ENCODE measurements at places on chromosomes 16 and 17.

GRCh38 chr17:27560668-27561067, 70.3 kb upstream of the LGALS9 start:
- no peak for DNase-seq

DNA sequence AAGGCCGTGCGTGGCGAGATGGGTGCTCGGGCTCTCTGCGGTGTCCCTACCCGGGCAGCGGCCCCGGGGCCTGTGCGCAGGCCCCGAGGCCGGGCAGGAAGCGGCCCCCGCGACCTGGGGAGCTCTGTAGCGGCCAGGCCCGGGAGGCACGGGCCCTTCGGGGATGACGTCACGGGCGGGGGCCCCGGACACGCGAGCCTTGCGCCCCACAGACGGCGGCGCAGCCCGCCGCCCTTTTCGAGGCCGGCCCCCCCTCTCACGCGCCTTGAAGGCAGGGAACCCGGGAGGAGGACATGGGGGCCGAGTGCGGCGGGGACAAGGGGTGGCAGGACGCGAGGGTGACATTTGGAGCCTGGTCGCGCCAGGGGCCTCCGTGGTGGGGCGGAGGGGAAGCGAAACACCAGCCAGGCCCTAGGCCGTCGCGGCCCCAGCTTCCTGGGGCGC, 1.1 kb downstream of the RAI1 start:
- no peak for DNase-seq

DNA sequence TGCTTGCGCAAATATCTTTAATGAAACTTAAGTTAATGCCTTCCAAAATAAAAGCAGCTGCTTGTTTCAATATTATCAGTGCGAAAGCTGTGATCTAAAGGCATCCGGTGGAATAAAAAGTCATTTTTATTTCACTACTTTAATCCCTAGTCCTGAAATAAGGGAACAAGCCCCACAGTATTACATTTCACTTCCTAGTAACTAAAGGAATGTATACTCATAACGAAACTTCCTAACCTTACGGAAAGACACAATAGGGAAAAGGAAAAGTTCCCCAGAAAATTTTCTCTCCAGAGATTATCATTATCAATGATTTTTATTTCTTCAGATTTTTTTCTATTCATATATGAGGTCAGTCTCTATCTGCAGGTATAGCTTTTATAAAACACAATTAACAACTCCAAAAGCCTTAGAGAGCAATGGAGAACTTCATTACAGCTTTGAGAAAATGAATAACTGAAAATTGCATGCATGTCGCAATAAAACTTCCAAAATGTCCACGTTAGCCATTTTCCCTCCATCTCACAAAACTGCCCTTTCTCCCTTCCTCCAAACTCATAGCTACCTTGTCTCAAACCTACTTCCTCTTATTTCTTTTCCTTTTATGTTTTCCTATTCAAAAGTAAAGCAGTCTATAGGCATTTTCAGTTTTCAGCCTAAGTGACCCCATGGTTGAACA, 154.3 kb upstream of the MED13 start:
- DNase-seq, result no peak

GRCh38 chr17:75115555-75115954, 5.8 kb downstream of the ARMC7 start:
- no peak for DNase-seq

DNA sequence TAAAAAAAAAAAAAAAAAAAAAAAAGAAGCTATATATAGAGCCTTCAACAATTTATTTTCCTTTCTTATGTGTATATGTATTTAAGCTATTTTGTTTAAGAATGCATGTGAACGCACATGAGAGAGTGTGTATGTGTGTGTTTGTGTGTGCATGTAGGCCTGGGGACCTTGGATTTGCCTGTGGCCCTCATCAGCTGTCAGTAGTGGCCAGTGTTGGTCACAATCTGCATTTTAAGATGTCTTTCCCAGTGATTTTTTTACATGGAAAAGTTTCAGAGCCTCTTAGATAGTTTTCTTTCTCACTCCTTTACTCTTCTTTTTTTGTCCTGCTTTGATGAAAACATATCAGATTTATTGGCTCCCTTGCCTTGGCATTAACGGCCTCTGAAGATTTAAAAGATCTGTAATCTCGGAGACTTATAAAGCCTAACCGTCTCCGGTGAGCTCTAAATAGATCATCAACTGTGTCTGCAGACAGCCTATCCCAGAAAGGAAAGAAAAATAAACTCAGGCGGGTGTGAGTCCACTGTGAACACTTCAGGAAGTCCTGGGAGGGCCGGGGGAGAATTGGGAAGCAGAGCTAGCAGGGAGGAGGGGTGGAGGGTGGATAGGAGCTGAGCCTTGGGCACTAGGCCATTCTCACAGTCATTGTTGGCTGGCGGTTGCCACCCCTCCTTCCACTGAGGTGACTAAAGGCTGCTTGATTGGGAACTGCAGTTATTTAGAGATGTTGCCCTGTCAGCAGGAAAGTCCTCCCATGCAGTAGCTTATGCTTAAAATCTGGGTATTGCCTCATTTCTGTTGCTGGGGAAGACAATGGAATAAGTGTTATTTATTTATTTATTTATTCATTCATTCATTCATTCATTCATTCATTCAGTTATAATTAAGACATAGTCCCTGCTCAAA, 86.8 kb downstream of the WWP2 start:
- DNase-seq, result no peak

DNA sequence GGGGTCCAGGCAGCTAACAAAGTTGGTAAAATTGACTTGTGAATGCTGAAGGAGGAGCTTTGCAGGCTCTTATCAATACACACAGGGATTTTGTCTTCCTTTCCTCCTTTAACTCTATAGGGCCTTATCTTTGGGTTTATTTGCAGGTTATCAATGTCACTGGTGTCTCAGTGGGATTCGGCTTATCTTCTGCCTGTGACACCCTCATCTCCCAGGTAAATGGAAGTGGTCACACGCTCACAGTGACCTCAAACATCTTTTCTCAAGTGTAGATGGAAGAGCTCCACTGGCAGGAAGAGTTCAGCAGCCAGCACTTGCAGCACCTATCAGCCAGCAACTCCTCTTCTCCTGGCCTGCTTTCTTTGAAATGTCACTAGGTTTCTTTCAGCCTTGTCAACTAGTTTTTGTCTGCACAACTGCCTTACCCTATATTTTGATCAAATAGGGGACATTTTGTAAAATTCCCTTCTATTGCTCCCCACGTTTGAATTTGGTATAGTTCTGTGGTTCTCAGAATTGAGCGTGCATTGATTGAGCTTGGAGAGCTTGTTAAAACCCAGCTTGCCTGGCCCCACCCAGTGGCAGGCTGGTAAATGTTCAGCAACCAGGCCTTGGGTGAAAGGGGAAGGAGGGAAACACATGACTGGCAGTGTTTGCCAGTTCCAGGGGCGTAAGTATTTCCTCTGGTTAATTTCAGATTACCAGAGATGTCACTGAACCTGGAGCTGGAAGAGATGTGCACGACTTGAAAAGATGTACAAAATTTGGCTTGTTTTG, 12.8 kb downstream of the SLC47A1 start:
- no peak for DNase-seq

- DNase-seq, result no peak
Measured at GRCh38 chr16:53966821-53967571, 263.0 kb downstream of the FTO start.

DNA sequence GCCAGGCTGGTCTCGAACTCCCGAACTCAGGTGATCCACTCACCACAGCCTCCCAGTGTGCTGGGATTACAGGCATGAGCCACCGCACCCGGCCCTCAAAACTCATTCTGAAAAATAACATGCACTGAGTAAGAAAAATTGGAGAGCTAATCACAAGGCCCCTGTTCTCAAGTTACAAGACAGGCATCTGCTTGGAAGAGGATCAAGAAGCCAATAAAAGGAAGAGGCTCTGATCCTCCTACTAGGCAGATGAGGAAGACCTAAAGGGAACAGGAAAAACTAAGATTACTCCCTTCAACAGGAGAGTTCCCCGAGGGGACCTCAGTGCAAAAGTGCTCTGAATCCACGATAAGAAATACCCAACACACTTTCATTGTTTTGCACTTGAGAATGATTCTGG, 18.4 kb downstream of the BLMH start:
- DNase-seq, result no peak

- DNase-seq, result no peak
Measured at GRCh38 chr16:85234310-85235204, 122.3 kb upstream of the CIBAR2 start.

DNA sequence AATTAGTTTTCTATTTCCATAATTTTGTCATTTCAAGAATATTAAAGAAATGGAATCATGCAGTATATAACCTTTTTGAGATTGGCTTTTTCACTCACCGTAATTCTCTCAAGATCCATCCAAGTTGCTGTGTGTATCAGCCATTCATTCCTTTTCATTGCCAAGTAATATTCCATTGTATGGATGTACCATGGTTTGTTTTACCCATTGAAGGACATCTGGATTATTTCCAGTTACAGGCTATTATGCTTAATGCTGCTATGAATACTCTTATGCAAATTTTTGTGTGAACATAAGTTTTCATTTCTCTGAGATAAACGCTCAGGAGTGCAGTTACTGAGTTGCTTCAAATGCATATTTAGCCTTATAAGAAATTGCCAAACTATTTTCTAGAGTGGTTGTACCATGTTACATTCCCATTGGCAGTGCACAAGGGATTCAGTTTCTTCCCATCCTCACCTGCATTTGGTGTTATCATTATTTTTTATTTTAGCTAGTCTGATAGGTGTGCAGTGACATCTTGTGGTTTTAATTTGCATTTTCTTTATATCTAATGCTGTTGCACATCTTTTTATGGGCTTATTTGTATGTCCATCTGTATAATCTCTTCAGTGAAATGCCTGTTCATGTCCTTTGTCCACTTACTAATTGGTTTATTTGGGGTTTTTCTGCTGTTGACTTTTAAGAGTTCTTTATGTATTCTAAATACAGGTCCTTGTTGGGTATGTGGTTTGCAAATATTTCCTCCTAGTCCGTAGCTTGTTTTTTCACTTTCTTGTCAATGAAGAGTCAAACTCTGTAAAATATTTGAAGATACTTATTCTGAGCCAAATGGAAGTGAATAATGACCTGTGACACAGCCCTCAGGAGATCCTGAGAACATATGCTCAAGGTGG, 32.7 kb downstream of the BMERB1 start:
- DNase-seq, result no peak

- DNase-seq, result no peak
Measured at GRCh38 chr16:28886945-28887344, 8.7 kb downstream of the ATP2A1 start.

GRCh38 chr17:73198201-73198929, 5.5 kb downstream of the COG1 start:
- DNase-seq, result no peak

DNA sequence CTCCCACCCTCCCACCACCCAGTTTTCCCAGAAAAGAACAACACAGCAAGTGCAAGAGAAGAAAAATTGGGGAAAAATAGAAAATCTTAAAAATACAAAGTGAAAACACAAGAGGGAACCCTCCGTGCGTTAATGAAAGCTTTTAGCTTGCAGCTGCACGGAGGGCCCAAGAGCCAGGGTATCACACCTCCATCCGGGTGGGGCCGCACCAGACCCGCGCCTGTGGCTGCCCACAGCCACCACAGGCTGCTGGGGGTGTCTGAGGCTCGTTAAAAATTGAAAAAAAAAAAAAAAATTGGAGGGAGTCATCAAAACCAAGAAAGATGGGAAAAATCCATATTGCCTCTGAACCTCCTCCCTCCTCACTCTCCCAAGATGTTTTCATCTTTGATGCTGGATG, 18.6 kb downstream of the ENGASE start:
- DNase-seq, result no peak

- no peak for DNase-seq
Measured at GRCh38 chr17:27559506-27560481, 71.2 kb upstream of the LGALS9 start.

GRCh38 chr17:1736348-1737281, 6.1 kb upstream of the SERPINF2 start:
- DNase-seq, result no peak

- no peak for DNase-seq
Measured at GRCh38 chr16:67529582-67530012, 968 bp downstream of the RIPOR1 start.

GRCh38 chr17:74307984-74308773, 17.8 kb upstream of the KIF19 start:
- no peak for DNase-seq

- DNase-seq, result no peak
Measured at GRCh38 chr17:57562184-57562698, 182.9 kb downstream of the CCDC182 start.

GRCh38 chr16:78892951-78893733, 707.4 kb downstream of the MAF start:
- no peak for DNase-seq

- no peak for DNase-seq
Measured at GRCh38 chr17:16908273-16908672, 63.6 kb downstream of the TNFRSF13B start.

GRCh38 chr16:4489030-4489429, 12.8 kb downstream of the HMOX2 start:
- no peak for DNase-seq

- DNase-seq, result no peak
Measured at GRCh38 chr16:3643095-3643730, 11.3 kb upstream of the DNASE1 start.

DNA sequence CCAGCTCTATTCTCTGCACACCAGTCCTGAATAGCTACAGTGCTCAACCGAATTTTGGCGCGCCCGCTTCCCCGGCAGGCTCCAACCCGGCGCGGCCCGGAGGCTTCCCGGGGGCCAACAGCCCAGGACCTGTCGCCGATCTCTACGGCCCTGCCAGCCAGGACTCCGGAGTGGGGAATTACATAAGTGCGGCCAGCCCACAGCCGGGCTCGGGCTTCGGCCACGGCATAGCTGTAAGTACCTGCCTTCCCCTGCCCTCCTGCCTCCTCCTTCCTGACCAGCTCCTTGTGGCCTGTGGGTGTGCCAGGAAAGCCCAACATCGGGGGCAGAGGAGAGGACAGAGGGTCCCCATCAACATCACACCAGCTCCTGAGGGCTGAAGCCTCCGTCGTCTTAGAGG, 70.2 kb downstream of the CCDC182 start:
- DNase-seq, result no peak

Measured in stimulated activated CD8-positive, alpha-beta memory T cell treated with anti-CD3 and anti-CD28 coated beads, Interleukin-2, amount 100 ng/mL, for 1 hour (primary cell).